Karpas-422 (cell line): ENCODE measurements at places on chromosomes 1 and 21. TPM values are rescaled to one million over a fixed set of nuclear protein-coding genes. Genes with fewer than 3 reads are reported as not detected.

DNA sequence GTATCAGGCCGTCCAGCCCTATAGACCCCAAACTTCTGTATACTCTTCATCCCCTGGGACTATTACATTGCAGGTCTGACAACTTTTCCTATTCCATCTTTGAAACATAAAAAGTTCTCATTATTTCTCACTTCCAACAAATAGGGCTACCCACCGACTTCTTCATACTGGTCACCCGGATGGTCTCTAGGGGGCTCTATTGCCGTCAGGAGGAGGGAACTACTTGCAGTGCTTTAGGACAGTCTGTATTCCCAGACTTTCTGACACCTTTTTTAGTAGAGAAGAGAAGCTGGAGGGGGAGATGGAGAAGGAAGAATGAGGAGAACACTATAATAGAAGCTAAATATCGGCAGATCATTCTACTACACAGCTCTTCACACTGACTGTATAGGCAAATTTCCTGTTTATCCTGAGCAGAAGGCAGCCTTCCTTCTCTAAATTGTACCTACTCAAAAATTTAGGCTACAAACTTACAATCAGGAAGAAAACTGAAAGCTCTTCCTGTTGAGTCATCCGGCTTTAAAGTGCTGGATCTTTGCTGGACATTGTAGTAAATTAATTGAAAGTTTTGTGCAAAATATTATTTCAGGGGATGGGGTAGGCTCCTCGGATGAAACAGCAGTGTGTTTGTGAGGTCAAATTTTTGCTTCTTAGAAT lies 54.6 kb downstream of the CDC7 start:
- DNase-seq: no peak

DNA sequence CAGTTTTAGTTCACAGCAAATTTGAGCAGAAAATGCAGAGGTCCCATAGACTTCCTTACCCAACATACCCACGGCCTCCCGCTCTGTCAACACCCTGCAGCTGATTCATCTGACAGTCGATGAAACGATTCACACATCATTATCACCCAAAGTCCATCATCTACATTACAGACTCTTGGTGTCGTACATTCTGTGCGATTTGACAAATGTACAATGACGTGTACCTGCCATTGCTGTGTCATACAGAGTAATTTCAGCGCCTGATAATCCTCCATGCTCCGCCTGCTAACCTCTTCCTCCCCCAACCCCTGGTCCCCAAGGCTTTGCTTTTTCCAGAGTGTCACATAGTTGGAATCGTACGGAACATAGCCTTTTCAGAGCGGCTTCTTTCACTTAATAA lies 94.7 kb upstream of the SLC25A33 start:
- DNase-seq: no peak

DNA sequence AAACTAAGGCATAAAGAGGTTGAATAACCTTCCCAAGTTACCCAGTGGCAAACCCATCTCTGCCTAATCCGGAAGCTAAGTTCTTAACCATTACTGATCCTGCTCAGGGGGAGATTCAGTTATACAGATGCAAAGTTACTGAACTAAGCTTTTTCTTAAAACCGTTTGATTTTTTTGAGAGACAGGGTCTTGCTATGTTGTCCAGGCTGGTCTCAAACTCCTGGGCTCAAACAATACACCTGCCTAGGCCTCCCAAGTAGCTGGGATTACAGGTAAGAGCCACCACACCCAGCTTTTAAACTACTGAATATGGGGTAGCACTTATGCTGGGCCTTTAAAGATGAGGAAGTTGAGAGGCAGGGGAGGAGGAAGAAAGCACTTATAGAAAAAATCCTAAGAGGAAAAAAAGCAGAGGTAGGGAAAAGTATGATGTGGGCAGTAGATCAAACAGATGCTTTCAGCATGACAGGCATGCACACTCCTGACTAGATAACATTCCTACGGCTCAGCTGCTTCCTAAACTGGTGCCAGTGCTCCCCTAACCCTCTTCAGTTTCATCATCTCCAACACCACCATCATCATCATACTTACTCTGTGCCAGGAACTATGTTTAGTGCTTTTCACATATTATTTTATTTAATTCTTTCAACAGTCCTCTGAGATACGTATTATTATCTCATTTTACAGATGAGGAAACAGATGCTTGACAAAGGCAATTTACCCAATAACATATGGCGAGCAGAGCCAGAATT lies 5.8 kb downstream of the PAFAH2 start:
- DNase-seq: no peak

DNA sequence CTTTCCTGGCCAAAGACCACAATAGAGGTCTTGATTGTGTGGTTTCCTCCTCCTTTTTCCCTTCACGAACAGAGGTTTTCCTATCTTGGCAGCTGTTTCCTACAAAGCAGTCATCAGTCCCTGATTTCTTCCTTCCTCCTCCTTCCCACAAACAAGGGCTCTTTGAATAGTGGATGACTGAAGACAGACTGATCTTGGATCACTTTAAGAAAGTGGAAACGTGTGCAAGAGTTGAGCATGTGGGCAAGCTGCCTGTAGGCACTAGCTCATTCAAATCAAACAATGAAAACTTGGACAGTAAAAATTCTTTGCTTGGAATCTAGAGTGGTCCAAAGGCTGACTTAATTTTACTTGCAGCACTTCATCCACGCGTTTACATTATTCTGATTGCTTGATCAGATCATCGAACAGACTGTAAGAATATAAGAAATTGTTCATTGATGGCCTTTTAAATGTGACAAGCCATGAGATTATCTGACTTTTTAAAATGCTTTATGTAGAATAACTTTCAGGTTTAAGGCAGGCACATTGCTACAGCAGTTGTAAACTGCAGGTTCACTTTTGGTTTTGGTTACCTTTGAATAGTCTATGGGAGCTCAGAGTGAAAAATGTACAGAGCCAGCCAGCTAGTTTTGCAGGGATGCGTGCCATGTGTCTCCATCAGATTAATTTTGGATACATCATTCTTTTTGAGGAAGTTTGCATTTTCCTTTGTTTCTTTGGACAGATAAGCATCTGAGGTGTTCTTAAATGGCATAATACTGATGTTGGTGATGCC lies 34.4 kb downstream of the ADGRL2 start:
- DNase-seq: no peak

DNA sequence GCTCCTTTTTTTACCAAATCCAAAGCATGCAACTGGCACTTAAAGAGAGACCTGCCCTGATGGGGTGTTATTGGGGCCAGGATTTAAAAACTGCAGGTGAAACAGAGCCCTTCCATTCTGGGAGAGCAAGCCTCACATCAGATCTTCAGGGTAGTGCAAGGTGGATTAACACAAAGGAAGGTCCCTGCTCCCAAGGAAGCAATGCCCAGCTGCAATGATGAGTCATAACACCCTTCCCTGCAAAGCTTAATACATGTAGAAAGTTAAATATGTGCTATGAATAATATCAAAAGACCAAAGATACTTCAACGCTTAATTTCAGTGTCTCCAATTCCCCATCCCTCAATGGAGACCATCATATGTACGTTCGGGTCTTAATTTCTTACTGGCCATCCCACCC lies 508.0 kb downstream of the OMA1 start:
- no peak for DNase-seq

DNA sequence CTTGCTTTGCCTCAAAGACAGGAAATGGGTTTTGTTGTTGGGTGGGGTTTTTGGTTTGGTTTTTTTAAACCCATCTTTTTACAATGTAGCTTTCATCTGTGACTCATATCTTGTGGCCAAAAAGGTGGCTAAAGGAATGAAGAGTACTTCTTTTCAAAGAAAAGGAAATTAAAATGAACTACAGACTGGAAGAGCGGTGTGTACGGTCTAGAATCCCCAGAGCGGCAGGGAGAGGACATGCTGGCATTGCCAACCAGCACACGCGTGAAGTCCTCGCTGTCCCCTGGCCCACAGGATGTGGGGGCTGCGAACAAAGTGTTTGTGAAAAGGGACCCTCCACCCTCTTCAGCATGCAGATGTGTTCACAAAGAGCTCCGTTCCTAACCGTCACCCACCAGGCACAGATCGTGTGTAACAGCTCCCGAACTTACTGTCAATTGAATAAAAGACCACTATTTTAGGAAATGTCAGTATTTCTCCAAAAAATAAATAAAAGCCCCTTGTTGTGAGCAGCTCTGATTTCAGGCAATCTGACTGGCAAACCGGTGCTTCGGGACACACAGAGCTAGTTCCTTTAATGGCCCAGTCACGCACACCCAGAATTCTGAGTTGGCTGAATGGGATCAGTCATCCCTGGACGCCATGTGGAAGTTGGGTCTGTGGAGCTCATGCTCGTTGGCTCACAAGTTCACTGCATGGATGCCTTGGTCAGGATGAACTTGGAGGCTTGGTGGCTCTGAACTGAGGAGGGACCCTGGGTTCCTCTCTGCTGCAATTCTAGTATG lies 602.9 kb downstream of the NPHP4 start:
- no peak for DNase-seq

DNA sequence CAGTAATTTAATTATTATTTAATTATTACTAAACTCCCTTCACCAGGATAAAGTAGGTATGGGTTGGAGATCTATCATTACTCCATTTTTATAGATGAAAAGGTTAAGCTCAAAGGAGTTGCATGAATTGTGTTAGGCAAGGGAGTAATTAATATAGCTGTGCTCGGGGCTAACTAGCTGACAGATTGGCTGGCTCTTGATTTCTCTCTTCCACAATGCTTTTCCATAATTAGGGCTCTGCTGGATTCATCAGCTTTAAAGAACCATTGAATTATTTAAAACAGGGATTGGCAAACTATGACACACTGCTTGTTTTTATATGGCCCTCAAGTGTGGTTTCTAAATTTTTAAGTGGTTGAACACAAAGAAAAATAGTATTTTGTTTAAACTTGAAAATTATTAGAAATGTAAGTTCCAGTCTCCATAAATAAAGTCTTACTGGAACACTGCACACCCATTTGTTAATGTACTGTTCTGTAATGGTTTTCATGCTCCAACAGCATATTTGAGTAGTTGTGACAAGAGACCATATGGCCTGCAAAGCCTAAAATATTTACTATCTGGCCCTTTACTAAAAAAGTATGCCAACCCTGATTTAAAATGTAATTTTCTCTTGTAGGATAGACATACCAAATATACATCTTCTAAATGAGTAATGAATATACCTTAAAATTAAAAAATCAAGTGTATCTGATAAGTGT lies 76.4 kb downstream of the GDAP2 start:
- no peak for DNase-seq

GRCh38 chr1:227312361-227313025 lies 5.8 kb downstream of the CDC42BPA start:
- DNase-seq: no peak

DNA sequence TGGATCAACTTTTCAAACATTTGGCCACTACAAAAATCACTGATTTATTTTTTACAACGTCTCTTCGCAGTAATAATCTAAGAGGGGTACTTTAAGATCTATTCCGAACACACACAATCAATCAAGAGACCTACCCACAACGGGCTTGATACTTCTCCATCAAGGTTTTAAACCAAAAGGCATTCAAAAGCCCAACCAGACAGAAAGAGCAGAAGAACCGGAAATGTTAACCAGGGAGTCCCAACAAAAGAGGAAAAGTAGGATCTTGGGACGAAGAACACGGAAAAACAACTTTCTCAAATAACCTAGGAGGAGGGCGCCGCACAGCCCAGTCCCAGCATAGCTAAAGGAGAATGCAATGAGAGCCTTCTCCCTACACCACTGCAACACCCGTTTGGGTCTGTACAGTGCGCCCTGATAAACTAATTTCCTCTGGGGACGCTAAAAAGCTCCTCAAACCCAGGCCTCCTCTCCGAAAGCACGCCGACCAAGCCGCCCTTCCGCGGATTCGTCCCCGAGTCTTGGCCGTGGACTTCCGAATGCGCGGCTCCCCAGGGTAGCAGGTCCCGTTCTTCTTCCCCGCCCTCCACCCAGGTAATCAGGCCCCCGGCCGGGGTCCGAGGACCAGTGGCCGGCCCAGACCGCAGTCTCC lies 623 bp downstream of the RPL22 start:
- peak; percentile 74 for DNase-seq

DNA sequence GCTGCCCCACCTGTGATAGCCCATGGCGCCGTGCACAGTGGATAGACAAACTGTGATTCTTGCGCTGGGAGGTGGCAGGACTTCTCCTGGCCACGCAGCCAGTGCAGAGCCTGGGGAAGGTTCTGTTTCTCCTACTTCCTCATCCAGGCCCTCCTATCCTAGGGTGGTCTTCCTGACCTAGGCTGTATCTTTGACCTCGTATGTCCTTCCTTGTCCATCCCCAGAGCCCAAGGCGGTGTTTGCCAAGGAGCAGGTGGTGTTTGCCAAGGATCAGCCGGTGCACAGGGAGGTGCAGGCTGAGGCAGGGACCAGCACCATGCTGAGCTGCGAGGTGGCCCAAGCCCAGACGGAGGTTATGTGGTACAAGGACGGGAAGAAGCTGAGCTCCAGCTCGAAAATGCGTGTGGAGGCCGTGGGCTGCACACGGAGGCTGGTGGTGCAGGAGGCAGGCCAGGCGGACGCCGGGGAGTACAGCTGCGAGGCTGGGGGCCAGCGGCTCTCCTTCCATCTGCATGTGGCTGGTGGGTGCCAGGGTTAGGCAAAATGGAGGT lies 63.9 kb downstream of the OBSCN start:
- no peak for DNase-seq

DNA sequence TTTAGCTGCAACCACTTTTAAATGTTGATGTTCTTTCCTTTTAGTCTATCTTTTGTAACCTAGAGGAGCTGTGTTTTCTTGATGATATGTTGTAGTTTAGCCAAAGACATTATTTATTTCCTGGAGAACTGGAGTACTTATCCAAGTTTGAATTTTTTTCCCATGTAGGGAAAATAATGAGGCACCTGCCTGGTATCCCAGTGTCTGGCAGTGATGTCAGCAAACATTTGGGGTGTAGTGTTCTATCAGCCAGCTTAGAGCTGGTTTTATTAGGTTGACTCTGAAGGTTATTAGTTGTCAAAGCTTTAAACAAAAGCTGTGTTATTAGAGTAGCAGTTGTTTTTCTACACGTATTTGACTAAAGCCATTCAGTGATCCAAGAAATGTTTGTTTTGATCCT lies 3.2 kb downstream of the CTPS1 start:
- peak; percentile 34 for DNase-seq

The KRTAP21-2 gene
- total RNA-seq: not detected in 2 replicates

The VHLL gene
- total RNA-seq: not detected in 2 replicates

The ABCG1 gene
- not detected in 2 replicates for total RNA-seq

The TNFAIP8L2 gene
- total RNA-seq: 29.3 and 30.7 TPM in 2 replicates
